ENCODE measurements at places on chromosomes 4 and X.
A peak's percentile ranks its signal among the peaks of the same experiment; 100 is the strongest.

DNA sequence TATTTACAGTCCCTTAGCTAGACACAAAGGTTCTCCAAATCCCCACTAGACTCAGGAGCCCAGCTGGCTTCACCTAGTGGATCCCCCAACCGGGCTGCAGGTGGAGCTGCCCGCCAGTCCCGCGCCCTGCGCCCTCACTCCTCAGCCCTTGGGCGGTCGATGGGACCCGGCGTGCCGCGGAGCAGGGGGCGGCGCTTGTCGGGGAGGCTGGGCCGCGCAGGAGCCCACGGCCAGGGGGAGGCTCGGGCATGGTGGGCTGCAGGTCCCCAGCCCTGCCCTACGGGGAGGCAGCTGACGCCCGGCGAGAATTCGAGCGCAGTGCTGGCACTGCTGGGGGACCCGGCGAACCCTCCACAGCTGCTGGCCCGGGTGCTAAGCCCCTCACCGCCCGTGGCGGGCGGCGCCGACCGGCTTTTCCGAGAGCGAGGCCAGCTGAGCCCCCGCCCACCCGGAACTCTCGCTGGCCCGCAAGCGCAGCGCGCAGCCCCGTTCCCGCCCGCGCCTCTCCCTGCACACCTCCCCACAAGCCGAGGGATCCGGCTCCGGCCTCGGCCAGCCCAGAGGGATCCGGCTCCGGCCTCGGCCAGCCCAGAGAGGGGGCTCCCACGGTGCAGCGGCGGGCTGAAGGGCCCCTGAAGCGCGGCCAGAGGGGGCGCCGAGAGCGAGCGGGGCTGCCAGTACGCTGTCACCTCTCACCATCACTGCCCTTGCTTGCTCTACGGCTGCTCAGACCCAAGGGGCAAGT lies 39.4 kb downstream of the WFS1 start:
- peak; percentile 28 for DNase-seq

- DNase-seq = no peak
Observed at GRCh38 chr4:175988511-175988910, 77.1 kb upstream of the WDR17 start.

DNA sequence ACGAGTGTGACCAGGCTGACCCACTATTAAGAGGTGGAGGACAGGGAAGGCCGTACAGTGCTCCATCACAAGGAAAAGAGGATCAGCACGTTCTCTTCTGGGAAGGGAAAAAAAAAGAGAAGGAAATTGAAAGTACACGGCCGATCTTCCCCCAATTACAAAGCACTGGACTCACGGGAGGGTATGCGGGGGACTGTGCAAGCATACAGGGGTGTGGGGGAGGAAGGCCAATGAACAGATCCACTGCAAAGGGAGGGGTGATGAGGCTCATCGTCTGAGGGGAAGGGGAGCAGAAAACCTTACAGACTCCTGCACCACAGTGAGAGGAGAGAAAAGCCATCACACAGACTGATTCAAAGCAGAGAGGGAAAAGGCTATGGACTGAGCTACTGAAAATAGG lies 1.1 kb downstream of the ELK1 start:
- DNase-seq = no peak

- DNase-seq = no peak
Observed at GRCh38 chrX:23802431-23802830, 19.5 kb downstream of the SAT1 start.

DNA sequence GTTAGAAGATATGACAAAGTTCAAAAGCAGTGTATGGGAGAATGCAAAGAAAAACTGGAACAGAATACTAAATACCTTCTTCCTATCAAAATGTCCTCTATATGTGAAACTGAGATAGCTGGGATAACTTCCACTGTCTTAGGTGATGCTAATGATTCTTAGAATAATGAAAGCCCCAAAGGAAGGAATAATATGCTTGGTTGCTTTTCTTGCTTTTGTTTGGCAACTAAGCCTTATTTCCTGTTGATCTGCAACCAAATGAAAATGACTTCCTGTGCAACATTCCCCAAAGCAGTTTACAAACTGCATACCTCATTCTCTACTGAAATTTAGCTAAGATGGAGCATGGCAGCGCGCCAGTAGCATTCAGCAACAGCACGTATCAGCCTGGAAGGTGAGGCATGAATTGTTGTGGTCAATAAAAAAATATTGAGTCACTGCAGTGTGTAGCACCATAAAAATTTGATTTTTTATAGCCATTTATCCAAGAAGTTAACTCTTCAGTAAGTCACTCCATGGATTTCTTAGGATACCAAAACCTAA lies 18.7 kb downstream of the NDNF start:
- no peak for DNase-seq

- no peak for DNase-seq
Observed at GRCh38 chrX:17098516-17099247, 152.2 kb downstream of the REPS2 start.

DNA sequence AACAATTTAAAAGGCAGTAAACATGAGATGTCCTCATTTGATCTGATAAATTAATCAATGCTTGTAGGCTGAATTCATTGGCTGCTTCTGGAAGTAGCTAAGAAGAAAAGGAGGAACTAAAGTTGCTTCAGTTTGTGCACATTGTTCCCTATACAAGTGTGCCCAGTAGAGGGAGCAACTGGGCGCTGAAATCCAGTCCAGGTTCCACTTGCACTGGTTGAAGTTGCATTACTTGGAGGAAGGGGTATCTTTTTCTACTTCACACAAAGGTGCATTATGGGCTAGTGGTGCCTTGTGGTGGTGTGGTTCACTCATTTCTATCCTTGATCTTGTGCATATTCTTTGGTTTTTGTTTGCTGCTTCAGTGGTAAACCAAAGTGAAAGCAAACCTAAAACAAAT lies 67.9 kb upstream of the SOX3 start:
- no peak for DNase-seq

GRCh38 chr4:128635141-128635954 lies 174.2 kb upstream of the JADE1 start:
- DNase-seq = peak; percentile 62
